Sigmoid colon (tissue), 7 donors: ENCODE measurements at places on chromosomes 5 and 9. TPM values are rescaled to one million over a fixed set of nuclear protein-coding genes. Genes with fewer than 3 reads are reported as not detected.

Gene IFNK
- not detected for total RNA-seq

Gene RMRP
- 13,388 TPM for total RNA-seq

Gene PCDHGA7
- total RNA-seq: 10.8 TPM

Gene SLC6A3
- total RNA-seq: not detected

Gene TOPORS
- 27.5 TPM for total RNA-seq

Gene TMEM252
- total RNA-seq: not detected

Gene C9orf72
- total RNA-seq: 27.6 TPM

Gene GLRA1
- total RNA-seq: not detected

DNA sequence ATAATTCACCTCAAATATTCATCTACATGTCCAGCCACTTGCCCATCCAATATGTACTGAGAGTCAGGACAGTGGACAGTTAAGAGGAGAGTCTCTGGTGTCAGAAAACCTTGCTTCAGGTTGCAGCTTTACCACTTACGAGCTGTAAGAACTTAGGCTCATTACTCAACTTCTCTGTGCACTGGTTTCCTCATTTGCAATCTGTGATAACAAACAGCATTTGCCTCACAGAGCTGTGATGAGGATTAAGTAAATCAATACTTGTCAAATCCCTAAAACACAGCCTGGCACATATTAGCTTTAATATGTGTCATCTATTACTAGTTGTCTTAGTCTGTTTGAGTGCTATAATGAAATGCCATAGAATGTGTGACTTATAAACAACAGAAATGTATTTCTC lies 8.6 kb downstream of the GOLGA1 start:
- no peaks in the 10 kb centered on the region for H3K4me1 ChIP-seq
- H3K36me3 ChIP-seq: peaks cover 20% of the 10 kb centered on the region
- H3K4me3 ChIP-seq: no peak overlapping the region
- no peak for DNase-seq
- no peaks in the 10 kb centered on the region for H3K27me3 ChIP-seq

GRCh38 chr5:68484307-68485068 lies 268.9 kb downstream of the PIK3R1 start:
- no peaks in the 10 kb centered on the region for H3K27me3 ChIP-seq
- no peak overlapping the region for H3K27ac ChIP-seq
- H3K4me3 ChIP-seq: no peak overlapping the region
- peaks cover 1% of the 10 kb centered on the region for H3K4me1 ChIP-seq
- no peaks in the 10 kb centered on the region for H3K36me3 ChIP-seq

- H3K4me1 ChIP-seq: peaks cover 13% of the 10 kb centered on the region
- H3K27me3 ChIP-seq: peaks cover 24% of the 10 kb centered on the region
- no peaks in the 10 kb centered on the region for H3K36me3 ChIP-seq
- DNase-seq: no peak
- no peak overlapping the region for H3K4me3 ChIP-seq
- H3K27ac ChIP-seq: no peak overlapping the region
Observed at GRCh38 chr5:176606032-176606431, 3.9 kb downstream of the GPRIN1 start.

GRCh38 chr5:148697180-148697808 lies 43.0 kb upstream of the HTR4 start:
- no peaks in the 10 kb centered on the region for H3K36me3 ChIP-seq
- H3K27me3 ChIP-seq: no peaks in the 10 kb centered on the region
- H3K4me3 ChIP-seq: peak overlapping the region; percentile 8
- H3K27ac ChIP-seq: peak overlapping the region; percentile 76

- H3K36me3 ChIP-seq: no peaks in the 10 kb centered on the region
- no peak overlapping the region for H3K27ac ChIP-seq
- H3K4me1 ChIP-seq: no peaks in the 10 kb centered on the region
- no peaks in the 10 kb centered on the region for H3K27me3 ChIP-seq
- DNase-seq: no peak
Observed at GRCh38 chr5:170202117-170202516, 30.7 kb upstream of the C5orf58 start.

DNA sequence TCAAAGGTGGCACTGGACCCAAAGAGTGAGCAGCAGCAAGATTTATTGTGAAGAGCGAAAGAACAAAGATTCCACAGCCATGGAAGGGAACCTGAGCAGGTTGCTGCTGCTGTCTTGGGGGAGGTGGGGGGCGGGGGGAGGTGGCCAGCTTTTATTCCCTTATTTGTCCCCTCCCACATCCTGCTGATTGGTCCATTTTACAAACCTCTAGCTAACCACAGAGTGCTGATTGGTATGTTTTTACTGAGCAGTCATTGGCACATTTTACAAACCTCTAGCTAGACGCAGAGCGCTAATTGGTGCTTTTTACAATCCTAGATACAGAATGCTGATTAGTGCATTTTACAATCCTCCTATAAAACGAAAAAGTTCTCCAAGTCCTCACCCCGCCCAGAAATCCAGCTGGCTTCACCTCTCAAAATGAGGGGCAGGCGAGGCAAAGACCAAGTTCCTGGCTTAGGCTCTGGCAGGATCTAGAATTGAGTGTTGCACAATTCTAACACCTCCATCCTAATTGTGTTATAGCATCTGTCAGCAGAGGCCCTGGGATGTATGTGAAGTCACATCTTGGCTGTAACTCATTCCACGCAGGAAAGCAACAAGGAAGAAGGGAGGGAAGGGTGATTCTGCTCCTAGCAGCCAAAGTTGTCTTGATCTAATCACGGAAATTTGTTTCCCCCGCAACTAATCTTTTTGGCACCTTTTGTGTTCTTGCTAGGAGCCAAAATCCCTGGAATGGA lies 34.3 kb downstream of the ROR2 start:
- no peak overlapping the region for H3K4me3 ChIP-seq
- DNase-seq: no peak
- H3K27me3 ChIP-seq: no peaks in the 10 kb centered on the region
- no peak overlapping the region for H3K27ac ChIP-seq
- no peaks in the 10 kb centered on the region for H3K36me3 ChIP-seq

DNA sequence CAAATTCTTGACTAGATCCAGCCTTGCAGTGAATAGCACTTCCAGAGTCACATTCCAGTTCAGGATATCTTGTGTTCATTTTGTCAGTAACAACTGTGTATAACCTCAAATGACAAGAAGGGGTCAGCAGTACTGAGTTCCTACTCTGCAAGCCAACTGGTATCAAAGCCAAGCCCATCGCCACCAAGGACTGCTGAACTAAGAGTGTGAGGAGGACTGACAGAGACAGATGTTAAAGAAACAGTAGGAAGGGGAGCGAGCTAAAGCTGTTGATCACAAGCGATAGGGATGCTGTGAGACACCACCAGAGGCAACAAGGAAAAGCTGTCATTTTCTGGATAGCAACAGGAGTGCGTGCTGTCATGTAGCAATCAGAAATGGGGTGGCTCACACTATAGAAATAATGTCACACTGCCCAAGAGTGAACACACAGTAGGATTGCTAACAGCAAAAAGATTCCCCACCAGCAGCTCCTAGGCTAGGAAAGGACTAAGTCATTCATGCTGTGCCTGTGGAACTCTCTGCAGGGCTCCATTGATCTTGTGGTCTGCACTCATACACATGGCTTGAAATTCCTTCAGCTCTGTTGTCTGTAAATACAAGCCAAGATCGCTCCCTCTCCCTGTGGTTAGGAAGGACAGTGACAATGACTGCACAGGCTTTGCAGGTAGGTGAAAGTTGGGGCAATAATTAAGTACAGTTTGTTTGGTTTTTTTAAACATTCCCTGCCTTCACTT lies 658.6 kb downstream of the NR2F1-AS1 start:
- no peak for DNase-seq
- H3K27ac ChIP-seq: no peak overlapping the region
- no peaks in the 10 kb centered on the region for H3K36me3 ChIP-seq
- H3K4me1 ChIP-seq: no peaks in the 10 kb centered on the region

GRCh38 chr5:171978519-171978918 lies 27.9 kb downstream of the FBXW11 start:
- peaks cover 25% of the 10 kb centered on the region for H3K4me1 ChIP-seq
- H3K27me3 ChIP-seq: no peaks in the 10 kb centered on the region
- no peak overlapping the region for H3K4me3 ChIP-seq
- H3K36me3 ChIP-seq: no peaks in the 10 kb centered on the region

GRCh38 chr5:126004636-126005035 lies 418.6 kb upstream of the GRAMD2B start:
- H3K4me1 ChIP-seq: peaks cover 33% of the 10 kb centered on the region
- H3K27me3 ChIP-seq: no peaks in the 10 kb centered on the region
- H3K36me3 ChIP-seq: no peaks in the 10 kb centered on the region
- H3K4me3 ChIP-seq: no peak overlapping the region
- DNase-seq: no peak

DNA sequence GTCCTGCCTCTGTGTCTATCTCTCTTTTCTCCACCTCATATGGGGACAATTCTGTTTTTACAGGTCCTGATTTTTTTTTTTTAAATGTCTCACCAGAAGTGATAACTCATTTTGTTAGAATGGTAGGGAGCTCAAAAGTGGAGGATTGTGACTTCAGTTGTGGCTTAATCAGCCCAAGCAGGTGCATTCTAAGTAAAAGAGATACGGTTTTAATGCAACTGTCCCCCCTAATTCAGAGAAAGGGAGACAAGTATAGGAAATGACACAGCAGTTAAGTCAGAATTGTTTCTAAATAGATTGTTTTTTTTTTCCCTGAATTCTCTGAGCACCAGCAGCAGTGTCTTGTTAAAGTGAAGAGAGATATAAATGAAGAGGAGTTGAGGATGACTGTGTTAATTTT lies 24.5 kb downstream of the MAST4 start:
- no peaks in the 10 kb centered on the region for H3K4me1 ChIP-seq
- H3K27me3 ChIP-seq: no peaks in the 10 kb centered on the region
- no peaks in the 10 kb centered on the region for H3K36me3 ChIP-seq
- H3K4me3 ChIP-seq: no peak overlapping the region
- no peak for DNase-seq

DNA sequence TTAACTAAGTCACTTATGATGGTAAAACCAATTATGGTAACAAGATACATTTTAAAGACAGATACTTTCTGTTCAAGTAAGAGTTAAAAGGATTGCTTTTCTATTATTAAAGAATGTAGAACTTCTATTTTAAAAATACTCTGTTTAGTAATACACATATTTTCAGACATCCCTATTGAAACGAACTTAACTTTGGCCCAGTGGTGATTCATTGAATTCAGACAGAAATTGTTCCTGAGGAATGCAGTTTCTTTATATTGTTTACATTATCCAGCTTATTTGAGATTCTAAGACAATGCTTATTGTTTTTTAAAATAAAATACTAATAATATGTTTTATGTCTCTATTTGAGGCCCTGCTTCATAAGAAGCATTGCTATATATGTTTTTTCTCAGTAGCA lies 816.4 kb downstream of the SEMA5A start:
- no peaks in the 10 kb centered on the region for H3K27me3 ChIP-seq
- no peak for DNase-seq
- no peak overlapping the region for H3K4me3 ChIP-seq
- H3K4me1 ChIP-seq: no peaks in the 10 kb centered on the region
- no peaks in the 10 kb centered on the region for H3K36me3 ChIP-seq

DNA sequence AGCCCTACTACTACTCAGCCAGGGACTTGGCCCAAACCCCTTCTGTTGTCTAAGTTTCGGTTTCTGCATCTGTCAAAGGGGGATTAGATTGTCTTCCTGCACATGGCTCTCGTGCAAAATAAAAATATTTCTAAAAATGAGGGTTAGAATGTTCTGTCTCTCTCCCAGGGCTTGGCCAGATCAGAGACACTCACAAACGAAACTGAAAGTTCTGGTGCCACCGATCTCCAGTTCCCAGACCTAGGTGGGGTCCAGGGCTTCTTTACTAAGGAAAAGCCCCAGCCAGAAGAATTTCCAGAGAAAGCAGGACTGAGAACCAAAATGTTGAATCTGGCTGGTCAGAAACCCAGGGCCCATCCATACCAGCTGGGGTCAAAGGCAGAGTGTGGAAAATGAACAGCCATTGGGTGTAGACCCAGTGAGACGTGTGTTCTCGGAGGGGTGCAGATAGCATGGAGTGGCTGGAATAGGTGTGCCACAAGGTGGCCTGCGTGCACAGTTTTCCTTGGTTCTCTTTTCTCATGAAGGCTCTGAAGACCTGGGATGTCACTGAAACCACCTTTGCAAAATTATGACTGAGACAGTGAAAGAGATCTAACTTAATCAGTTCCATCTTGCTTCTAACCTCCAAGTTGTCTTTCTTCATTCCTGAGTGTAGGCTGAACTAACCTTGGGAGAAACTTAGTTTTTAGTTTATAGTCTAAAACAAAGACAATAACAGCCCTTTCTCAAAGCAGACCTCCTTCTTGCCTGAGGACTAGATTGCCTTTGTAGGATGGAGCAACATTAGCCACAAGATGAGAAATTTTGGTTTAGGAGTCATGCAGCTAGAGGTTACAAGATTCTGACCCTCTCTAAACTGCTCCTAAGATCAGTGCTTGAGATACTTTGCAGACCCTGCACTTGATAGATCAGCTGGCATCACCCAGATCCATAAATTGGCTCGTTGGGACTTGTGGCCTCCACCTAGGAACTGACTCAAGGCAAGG lies 2.3 kb upstream of the SLC23A1 start:
- H3K27ac ChIP-seq: peak overlapping the region; percentile 14
- peak overlapping the region; percentile 23 for H3K4me3 ChIP-seq
- no peaks in the 10 kb centered on the region for H3K4me1 ChIP-seq
- no peak for DNase-seq
- no peaks in the 10 kb centered on the region for H3K36me3 ChIP-seq

DNA sequence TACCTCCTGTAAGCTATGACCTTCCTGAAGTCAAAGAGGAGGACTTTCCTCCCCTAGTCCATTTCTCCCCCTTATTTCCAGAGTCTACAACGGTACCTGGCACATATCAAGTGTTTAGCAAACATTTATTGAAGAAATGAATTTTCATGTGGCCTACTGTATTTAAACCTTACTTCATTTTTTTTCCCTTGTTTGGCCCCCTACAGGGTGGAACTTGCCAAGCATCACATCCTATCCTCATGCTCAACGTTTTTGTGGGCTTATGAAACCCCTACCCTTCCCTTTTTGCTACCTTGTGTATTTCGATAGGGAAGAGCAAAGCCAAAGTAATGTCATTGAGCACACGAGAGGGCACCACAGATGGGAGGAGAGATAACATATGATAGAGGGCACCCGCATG lies 1857.8 kb upstream of the WWC1 start:
- no peak for DNase-seq
- no peaks in the 10 kb centered on the region for H3K27me3 ChIP-seq
- no peak overlapping the region for H3K27ac ChIP-seq
- no peaks in the 10 kb centered on the region for H3K36me3 ChIP-seq
- no peak overlapping the region for H3K4me3 ChIP-seq
